A549 treated with DMSO at 1 μM for 4 hours (cell line): ENCODE measurements at places on chromosomes 13 and 19. TPM values are rescaled to one million over a fixed set of nuclear protein-coding genes. Genes with fewer than 3 reads are reported as not detected.

The ANGPTL8 gene
- total RNA-seq: not detected in 5 replicates

The GARIN5A gene
- total RNA-seq: 1.4 to 2.2 TPM (median 1.8 TPM) in 5 replicates

The DUS3L gene
- 27.4 to 33.9 TPM (median 30.2 TPM) in 5 replicates for total RNA-seq

The CCDC194 gene
- total RNA-seq: not detected in 5 replicates

The XAB2 gene
- 22.3 to 28.5 TPM (median 25.5 TPM) in 5 replicates for total RNA-seq

The PALM gene
- total RNA-seq: 11.5 to 17.0 TPM (median 13.6 TPM) in 5 replicates

The MEIOSIN gene
- 0.06 to 0.07 TPM (median 0.07 TPM) in 3 of 5 replicates, not detected in the others for total RNA-seq

The CNN1 gene
- 0.28 to 0.56 TPM (median 0.44 TPM) in 5 replicates for total RNA-seq

The SMIM44 gene
- not detected in 5 replicates for total RNA-seq
